Calu3 (cell line): ENCODE measurements at places on chromosomes 3 and 15. TPM values are rescaled to one million over a fixed set of nuclear protein-coding genes. Genes with fewer than 3 reads are reported as not detected.

DNA sequence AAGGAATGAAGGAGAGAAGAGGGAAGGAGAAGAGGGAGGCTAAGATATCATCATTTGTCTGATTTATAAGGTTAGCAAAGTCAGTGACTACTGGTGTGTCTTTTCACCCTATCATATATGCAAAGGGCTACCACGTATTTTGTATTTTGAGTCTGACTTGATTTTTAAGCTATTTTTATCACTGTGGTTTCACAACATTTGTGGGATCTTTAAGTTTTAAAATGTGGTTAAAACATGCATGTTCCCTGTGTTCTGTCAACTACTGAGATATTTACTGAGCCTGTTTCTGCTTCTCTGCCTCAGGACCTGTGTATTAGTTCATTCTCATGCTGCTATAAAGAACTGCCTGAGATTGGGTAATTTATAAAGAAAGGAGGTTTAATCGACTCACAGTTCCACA, 22.5 kb upstream of the SPTSSB start:
- DNase-seq = no peak

Gene C3orf22
- total RNA-seq = not detected in 2 replicates

Gene CCDC174
- total RNA-seq = 17.9 and 21.1 TPM in 2 replicates

DNA sequence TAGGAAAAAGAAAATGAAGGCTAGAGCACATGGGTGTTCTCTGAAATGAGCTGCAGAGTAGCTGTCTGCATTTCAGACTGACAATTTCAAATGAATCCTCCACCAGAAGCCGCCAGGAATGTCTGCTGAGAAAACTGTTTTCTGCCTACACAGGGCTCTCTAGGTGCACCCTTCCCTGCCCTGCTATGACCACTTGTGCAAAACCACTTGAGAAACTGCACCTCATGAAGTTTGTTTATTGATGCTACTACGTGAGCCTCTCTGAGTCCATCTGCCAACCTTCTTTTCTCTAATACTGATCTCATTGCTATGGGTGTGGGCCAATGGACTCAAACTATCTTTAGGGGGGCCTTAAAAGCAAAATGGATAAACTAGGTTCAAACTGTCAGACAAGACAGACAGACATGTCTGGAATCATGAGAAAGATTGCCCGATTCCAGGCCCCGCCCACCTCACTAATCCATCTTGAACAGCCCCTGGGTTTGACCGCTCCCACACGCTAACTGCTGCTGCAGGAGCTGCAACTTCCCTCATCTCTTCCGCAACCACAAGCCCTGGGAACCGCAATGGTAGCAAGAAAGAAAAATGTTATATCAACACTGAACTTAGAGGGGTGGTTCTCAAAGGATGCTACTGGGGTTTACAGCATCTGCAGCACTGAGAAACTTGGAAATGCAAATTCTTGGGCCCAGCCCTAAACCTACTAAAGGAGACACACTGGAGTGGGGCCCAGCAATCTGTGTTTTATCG, 9.0 kb upstream of the CD47 start:
- no peak for DNase-seq

GRCh38 chr15:68733666-68734065, 87.0 kb downstream of the ANP32A start:
- no peak for DNase-seq

DNA sequence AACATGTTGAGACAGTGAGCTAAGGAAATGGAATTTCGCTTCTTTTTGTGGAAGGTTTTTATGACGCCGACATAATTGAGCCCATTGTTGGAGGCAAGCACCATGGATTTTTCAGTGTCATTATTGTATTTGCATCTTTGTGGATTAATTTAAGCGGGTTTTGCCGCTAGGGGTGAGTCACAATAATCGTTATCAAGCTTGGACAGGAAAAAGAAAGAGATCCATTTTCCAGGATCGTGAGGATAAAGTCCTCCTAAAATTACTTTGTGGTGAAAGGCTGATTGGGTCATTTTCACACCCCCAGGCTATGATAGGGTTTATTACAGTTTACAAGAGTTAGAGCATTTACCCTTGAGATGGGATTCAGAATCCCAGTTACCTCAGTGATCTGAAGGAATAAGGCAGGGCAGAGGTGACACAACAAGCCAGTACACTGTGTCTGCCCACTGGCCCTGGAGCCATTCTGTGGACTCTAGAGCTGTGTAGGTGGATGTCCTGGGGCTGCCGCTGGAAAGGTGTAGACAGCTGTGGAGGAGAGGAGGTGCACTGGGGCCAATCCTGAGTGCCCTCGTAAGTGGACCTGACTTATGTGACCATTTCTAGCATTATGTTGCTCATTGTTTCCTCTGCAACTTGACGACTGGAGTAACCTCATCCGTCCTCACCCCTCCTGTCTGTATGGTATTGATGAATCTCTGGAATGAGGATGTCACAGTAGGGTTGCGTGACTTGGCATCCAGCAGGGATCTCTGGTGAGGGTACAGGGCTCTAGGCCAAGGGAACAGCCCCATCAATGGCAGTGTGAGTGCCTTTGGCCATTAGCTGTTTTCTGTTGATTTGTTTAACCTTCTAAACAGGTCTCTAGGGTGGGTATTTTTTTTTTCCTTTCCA, 370.1 kb downstream of the LRTM1 start:
- no peak for DNase-seq

Gene GNB5
- total RNA-seq = 35.6 and 48.8 TPM in 2 replicates

DNA sequence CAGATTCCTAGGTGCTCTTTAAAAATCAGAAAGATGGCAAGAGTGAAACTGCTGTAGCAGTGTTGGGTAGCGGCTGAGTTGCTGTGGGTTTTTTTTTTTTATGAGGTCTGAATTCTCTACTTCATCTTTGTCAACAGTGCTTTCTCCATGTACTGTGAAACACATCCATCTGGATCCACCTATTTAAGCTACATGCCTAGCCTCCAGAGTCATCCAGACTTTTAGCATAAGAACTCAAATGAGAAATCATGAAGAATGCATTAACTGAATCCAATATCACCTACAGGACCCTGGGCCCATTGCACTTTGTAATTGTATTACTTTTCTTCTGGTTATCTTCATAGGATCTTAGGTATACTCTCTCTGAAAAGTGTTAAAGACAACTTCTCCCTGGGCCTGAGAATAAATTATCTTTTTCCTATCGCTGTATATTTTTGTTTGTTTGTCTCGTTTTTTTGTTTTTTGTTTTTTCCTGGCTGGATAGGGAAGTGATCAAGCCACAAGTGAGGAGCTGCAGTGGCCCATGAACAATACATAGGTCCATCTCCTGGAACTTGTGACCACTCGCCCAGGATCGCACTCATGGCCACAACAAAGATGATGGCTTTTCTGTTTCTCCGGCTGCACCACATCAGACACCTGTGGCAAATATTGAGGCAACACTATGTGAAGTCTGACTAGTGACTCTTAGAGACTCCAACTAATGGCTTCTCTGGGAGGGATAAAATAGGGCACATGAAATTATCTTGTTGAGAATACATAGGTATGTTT, 609.9 kb upstream of the AGTR1 start:
- DNase-seq = no peak

Gene CRYGS
- total RNA-seq = 7.2 and 9.5 TPM in 2 replicates

Gene CCDC9B
- total RNA-seq = 85.6 and 102 TPM in 2 replicates

GRCh38 chr15:60784483-60785254, 305.7 kb upstream of the ICE2 start:
- DNase-seq = no peak

Gene TF
- total RNA-seq = 1.1 TPM in 2 replicates

Gene BFSP2
- not detected in 2 replicates for total RNA-seq

DNA sequence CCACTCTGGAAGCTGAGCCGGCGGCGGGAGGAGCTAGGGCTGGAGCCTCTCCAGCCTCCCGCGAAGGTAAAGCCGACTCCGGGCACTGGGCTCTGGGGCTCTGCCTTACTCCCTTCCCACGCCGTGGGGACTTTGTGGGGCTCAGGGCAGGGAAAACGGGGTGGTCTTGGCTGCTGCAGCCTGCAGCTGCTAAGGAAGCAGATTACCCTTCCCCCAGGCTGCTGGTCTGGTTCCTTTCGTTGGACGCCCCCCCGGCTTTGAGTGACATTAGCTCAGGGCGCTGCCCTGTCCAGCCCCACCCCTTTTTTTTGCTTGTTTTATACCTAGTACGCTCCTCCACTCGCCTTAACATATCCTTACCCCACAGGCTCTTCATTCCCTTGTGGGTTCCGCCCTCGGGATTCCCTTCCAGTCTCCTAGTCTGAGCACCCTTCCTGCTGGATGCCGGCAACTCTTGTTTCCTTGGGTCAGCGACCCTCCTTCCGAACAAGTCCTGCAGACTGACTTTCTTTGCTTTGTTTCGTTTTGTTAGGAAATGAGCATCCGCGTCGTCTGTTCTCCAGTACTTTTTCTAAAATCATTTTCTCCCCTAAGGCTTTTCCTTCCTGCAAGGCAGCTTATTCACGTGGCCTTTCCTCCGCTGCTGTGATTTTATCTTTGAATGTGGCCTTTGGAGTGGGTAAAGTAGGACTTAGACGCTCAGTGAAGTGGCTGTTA, 551 bp downstream of the DNAJC13 start:
- DNase-seq = peak; percentile 78

- DNase-seq = no peak
Observed at GRCh38 chr3:127405010-127405598, 117.3 kb upstream of the PRR20G start.

Gene DPP8
- 41.2 and 45.9 TPM in 2 replicates for total RNA-seq

DNA sequence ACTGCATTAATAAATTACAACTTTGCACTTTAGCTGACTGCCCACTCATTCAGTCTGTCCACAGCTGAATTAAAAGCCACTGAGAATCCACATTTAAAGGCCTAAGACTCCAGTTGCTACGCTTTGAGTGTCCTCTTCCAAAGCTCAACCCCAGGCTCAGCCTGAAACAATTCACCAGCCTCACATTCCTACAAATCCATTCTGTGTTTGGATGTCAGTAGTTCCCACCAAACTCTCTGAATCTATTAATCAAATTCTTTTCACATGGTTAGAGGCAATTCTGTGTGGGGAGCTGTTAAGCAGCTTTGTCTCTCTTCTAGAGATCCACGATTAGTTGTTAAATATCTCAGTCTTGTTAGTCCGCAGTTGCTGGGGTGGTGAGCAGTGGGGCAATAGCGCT, 116.8 kb upstream of the UBE2E2 start:
- no peak for DNase-seq

Gene LRRN1
- 12.6 and 22.1 TPM in 2 replicates for total RNA-seq

Gene GPR62
- total RNA-seq = not detected in 2 replicates

DNA sequence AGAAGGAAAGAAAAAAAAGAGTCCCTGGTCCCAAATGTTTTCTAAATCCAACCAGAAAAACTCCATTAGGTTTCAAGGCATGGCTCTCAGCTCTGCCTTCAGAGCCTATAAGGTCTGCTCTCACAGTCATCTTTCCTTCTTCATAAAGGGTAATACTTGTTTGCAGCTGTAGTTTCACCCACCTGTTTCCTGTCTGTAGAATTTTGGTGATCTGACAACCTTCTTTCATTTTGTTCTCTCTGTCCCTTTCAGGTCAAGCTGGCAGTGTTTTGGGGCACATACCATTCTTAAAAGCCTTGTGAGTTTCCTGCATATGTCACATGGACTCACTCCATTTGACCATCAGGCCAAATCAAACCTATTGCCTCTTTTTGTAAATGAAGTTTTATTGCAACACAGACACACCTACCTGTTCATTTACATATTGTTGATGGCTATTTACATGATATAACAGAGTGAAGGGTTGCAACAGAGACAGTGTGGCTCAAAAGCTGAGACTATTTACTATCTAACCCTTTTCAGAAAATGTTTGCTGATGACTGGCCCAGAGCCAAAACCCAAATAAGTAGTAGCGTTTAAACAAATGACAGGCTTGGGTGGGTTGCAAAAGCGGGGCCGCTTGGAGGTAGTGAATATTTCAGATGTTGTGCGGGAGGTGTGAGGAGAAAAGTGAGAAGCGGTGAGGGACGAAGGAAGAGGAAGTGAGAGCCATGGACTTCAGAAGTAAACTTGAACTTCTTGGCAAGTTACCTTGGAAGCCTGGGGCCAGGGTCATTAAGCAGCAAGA, 292.7 kb upstream of the PROK2 start:
- DNase-seq = no peak

Gene GABRR3
- not detected in 2 replicates for total RNA-seq

Gene DAZL
- not detected in 2 replicates for total RNA-seq

DNA sequence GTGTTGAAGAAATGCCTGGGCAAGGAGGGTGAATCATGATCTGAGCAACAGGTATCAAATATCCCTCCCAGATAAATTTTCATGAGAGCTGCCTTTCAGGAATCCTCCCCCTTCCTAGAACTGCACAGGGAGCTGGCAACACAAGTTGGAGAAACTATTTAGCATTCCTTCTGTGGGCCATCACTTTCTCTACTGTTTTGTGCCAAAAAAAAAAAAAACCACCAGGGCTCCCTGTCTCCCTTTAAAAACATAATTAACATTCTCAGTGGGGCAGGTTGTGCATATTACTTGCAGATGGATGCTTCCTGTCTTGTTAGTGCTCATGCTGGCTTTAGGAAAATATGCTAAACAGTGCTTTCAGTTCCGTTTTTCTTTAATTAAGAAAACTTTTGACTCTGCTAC, 234.9 kb upstream of the LMCD1 start:
- no peak for DNase-seq

GRCh38 chr3:36317915-36318314, 62.4 kb upstream of the STAC start:
- DNase-seq = no peak

GRCh38 chr3:193842029-193842798, 249.2 kb downstream of the OPA1 start:
- no peak for DNase-seq

DNA sequence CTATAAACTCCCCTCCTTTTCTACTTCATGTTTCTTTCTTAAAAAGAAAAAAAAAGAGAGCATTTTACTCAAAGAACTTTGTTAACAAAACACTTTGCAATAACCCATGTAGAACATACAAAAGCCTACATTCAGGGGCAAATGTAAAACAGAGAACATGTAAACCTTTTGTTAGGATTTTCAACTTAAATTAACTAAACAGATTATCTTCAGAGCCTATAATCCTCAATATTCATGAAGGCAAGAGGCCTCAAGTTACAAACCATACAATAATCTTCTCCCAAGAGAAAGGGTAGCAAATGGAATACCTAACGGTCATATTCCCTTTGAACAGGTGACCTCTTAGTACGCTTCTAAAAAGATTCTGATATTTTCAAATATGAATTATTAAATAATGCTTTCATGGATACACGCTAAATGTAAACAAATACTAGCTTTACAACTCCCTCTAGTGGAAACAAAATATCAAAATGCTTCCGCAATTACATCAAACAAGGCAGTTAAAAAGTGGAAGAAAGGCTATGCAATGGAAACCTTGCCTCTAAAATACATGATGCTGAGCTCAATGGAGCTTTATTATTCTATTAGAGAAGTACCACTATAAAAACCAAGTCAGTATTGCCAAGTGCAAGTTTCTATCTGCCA, 9.9 kb downstream of the CEP152 start:
- DNase-seq = no peak

GRCh38 chr3:170278627-170279026, 56.4 kb downstream of the PRKCI start:
- no peak for DNase-seq
